ENCODE measurements at places on chromosomes 3 and 15.

- DNase-seq: no peak
Observed at GRCh38 chr3:174413062-174413912, 445.8 kb upstream of the NAALADL2 start.

GRCh38 chr15:38589502-38589901, 24.9 kb upstream of the RASGRP1 start:
- DNase-seq: no peak

GRCh38 chr3:48989796-48990635, at the start of gene P4HTM:
P4HTM (plus strand) TSS chr3:48990241; CDS start chr3:48990257, 16 bp downstream.
- DNase-seq: peak; percentile 42

GRCh38 chr3:172591876-172592771, 68.9 kb upstream of the TNFSF10 start:
- DNase-seq: no peak

DNA sequence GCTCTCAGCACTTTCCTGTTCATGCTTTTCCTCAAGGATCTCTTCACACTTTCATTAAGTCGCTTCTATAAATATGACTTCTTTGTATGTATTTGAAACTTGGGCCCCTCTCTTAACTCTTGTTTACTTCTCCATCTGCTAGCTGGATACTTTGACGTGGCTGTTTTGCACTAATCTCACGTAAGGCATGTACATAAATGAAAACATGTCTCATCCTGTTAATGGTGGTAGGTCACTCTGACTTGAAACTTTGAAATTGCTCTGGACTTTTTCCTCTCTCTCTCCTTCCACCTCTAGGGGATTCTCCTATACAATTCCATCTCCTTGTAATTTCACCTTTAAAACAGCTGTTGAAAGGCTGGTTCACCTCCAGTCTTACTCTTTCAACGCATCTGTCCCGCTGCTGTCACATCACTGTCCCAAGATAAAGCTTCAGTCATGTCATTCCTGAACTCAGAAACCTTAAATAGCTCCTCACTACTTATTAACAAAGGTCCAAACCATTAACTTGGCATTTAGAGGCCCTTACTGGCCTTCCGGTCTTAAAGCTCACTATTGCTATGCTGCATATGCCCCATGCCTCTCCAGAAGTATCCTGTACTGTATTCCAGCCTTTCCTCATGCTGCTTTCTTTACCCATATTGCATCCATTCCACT, 1.2 kb downstream of the BLOC1S6 start:
- no peak for DNase-seq

DNA sequence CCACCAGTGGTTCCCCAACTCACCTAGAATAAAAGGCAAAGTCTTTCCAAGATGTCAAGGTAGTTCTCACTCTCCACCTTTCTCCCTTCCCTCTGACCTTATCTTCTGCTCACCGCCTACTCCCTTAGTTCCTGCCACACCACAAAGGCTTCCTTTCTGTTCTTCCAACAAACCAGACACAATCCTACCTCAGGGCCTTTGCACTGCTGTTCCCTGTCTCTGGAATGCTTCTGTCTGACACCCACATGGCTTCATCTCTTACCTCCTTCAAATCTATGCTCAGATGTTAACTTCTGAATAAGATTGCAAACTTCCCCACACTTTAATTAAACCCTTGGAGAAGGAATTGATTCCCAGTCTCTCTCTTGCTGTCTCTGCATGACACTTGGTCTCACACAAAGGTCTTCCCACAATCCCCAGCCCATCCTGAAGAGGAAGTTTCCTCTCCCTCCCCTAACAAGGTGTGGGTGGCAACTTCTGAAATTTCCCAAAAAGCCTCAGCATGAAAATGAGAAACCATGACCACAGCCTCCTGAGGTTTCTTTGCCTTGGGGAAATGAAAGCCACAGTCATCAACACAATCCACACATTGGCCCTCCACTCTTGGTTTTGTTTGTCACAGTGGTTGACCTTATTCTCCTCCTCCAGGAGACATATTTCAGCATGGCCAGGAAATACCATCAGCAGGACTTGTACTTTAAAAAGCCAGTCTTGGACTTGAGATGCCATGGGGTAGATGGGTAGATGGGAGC, 3.0 kb upstream of the RYK start:
- DNase-seq: no peak

DNA sequence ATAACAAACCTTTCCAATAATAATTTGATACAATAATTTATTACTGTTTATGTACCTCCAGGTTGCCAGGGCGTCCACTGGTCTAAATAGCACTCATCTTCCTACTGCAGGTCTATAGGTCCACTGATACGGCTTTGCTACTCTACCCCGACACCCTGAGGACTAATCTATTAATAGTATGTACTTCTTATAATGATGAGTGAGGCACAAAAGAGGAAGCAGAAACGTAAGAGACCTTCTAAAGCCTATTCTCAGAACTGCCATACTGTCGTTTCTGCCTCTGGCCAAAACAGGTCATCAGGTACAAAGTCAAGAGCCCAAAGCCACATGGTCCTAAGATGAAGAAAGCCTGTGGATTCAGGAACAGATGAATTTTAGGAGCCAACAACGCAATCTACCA, 163.2 kb upstream of the GRM7 start:
- no peak for DNase-seq

- DNase-seq: peak; percentile 9
Observed at GRCh38 chr3:129161860-129162271, 1.0 kb upstream of the ISY1 start.

GRCh38 chr3:37808656-37809055, 53.0 kb upstream of the CTDSPL start:
- DNase-seq: no peak

- no peak for DNase-seq
Observed at GRCh38 chr15:28969511-28970085, 83.8 kb downstream of the APBA2 start.

- DNase-seq: no peak
Observed at GRCh38 chr15:70147178-70147760, 49.6 kb upstream of the TLE3 start.

DNA sequence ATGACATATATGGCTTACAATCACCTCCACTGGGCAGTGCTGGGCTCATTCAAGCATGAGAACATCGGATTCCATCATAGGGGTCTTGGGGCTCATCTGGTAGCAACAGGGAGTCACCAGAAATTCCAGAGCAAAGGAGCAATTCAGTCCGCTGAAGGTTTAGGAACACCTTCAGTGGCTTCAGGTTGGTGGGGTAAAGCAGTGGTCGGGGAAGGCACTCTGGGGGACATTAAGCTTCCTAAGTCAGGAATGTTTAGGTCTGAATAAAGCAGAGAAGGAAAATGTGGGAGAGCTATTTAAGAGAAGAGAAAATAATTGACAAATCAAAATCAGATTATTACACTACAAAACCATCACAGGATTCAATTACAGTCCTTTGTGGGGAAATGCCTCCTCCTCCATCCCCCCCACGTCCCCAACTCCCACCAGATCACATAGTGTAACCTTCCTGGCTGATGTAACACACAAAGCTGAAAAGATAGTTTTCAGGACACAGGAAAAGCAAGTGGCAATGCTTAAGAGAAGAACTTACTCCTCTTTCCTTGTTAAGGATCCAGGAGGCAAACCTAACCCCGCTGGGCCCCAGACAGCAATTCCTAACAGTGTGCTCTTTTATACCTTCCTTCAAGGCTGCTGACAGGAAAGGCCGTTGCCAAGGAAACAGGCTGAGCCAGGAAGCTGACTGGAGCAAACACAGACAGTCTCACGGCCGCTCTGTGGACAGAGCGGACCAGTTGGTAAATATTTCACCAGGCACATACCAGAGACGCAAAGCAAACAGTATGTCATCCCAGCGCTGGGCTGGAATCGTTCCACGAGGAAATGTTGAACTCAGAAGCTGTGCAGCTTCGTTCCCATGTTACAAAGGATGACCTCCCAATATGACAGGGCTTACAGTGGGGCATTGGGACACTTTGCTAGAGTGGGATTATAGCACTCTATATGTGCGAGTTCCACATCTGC, 57.5 kb upstream of the LMCD1 start:
- DNase-seq: no peak

GRCh38 chr15:71461748-71462147, 346.5 kb downstream of the THSD4 start:
- DNase-seq: no peak
